ENCODE measurements at places on chromosomes 6 and 20.

DNA sequence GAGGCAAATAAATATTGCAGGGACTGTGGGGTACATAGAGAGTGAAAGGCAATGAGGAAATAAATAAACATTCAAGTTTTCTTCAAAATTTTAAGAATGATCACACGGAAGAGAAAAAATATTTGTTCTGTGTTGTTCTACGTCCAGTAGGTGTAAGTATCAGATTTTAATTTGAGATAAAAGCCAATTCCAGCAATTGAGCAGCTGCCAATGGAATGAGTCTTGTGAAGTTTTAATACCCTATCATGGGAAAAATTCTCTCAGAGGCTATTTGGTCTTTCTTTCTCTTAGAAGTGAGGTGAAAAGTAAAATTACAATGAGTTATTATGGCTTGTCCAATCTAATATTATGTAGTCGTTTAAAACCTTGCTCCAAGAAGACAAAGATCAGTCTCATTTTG is 195.7 kb upstream of the CITED2 start:
- DNase-seq = no peak

GRCh38 chr20:11719153-11719552 is 198.5 kb upstream of the BTBD3 start:
- DNase-seq = no peak

DNA sequence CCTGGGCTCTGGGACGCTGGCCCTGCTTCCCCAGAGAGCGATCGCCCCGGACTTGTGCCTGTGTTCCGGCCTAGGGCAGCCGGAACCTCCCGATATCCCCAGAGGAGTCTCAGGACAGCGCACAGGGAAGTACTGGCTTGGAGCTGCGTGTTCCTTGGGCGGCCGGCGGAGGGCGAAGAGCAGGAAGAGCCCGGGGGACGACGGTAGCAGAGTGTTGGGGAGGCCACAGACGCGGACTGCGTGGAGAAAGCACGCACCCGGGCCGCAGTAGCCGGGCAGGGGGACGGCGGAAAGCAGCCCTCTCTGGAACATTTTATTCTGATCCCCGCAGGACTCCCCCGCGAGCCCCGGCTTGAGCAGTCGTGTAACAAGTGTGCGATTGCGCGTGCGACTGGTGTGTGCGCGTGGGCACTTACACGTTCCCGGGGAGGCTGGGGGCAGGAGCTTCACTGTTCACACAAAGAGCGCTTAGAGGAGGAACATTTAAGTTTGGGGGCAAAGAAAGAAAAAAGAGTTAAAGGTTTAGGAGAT is 36.1 kb downstream of the NCR2 start:
- DNase-seq = no peak

DNA sequence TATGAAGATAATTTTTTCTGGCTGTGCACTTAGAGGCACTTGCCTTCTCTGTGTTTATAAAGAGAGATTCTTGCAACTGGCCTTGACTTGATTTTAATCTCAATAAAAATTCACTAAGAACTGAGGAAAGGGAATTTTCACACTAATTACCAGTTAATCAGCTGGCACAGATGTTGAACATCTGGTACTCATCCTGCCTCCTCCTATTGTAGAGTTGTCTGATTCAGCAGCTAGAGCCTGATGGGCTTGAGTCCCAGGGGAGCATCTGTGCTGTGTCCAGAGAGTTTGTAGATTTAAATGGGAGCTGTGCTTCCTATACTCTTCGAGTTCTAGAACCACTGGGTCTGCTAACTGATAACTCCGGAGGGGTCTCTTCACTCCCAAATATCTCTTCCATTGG is 284.4 kb upstream of the RNF24 start:
- no peak for DNase-seq

DNA sequence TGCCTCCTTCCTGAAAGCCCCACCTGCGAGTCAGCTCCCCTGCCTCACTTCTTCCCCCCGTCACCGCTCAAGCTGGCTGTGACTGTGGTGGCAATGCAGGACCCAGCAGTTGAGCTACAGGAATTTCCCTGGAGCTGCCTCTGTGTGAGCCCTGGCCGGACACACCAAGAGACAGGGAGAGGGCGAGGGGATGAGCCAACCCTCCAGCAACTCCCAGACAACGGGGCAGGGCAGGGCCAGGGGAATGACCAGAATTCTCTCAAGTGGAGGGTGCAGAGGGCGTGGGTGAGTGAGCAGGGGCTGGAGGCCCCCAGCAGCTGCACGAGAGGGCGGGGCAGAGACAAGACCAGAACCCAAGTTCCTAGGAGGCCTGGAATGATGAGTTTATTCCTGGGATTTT is 4.9 kb upstream of the ARFGAP1 start:
- DNase-seq = no peak

GRCh38 chr6:56868687-56869086 is 86.2 kb upstream of the BEND6 start:
- no peak for DNase-seq

GRCh38 chr20:37688093-37688492 is 5.7 kb upstream of the CTNNBL1 start:
- DNase-seq = no peak

GRCh38 chr6:31768363-31769257 is 6.2 kb downstream of the SAPCD1 start:
- DNase-seq = no peak

DNA sequence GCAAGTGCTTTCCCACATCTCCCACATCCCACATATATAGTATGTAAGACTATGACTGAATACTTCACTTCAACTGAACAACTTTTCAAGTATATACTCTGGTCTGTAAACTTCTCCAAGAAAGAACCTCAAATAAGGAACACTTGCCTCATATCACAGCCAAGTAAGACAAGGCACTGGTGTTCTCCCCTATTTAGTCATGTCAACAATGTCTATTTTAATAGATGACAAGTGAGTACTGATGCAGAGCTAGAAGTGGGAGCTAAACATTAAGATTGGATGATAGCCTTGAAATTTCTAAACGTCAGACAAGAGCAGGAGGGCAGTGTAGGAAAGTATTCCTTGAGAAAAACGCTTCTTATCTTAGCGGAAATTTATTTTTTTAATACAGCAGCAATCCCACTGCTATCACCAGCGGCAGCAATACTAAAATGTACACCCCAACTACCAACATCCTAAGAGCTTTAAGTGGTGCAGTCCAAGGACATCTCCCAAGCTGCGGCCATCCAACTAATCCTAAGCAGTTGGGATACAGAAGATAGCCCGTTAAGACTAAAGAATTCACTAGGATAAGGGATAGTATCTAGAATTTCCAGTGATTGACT is 29.3 kb downstream of the DST start:
- no peak for DNase-seq

DNA sequence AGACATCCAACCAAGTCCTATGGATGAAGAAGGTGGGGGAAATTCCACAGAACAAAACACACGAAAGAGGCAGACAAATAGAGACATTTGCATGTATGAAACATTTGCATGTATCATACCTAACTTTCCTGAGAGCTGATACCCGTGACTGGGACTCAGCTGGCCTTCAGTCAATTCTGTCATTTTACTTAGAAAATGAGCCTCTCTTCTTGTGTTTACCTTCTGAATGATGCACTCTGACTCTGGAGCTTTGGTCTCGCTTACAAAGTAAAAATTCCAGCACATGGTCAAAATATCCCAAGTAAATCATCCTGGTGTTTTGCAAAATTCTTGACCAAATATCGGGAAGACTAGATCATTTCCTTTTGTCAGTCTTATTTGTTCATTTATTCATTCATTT is 46.9 kb downstream of the MMUT start:
- DNase-seq = no peak

DNA sequence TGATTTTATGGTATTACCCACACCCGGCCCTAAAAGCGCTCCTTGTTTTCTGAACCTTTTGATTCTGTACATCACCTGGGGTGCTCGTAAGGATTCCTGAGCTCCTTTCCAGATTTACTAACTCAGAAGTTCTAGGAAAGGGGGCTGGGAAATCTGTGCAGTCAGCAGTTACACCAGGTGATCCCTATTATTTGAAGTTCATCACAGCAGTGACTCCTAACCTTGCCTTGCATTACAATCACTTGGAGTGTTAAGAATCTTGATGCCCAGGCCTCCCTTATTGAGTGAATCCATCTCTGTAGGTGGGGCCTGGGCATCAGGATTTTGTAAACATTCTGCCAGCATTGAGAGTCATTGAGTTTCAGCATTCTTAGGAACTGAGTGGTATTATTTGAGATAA is 44.7 kb downstream of the BMP6 start:
- no peak for DNase-seq

- DNase-seq = no peak
These were observed 33.8 kb upstream of the SCRT2 start for GRCh38 chr20:709423-709822.

GRCh38 chr6:134741200-134741536 is 208.7 kb downstream of the ALDH8A1 start:
- DNase-seq = no peak

- DNase-seq = no peak
These were observed 134.8 kb upstream of the SLC24A3 start for GRCh38 chr20:19077370-19078220.

- DNase-seq = no peak
These were observed 309.2 kb upstream of the SPTLC3 start for GRCh38 chr20:12699374-12700228.

GRCh38 chr6:14254505-14254904 is 136.9 kb downstream of the CD83 start:
- no peak for DNase-seq

Data from occipital lobe (tissue), 3 donors.